ENCODE measurements at places on chromosomes 2 and 18.

DNA sequence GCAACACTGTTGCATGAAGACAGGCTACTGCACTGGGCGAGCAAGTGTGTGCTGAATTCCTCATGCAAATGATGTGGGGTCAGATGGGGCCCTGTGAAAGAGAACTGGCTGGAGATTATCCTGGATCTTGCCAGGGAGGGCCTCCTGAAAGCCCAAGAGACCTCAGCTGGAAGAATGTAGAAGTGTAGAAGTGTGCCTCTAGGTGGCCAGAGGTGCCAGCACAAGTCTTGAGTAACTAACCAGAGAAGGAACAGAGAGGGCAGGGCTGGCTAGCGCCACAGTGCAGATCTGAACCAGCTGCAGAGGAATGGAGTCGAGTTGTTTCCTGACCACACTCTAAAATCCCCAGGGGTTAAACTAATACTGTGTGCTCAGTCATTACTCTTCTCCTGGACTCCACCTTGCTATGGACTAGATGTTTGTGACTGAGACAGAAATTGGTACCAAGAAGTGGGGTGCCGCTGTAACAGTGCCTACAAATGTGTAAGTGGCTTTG lies 399.3 kb downstream of the LRATD1 start:
- no peaks in the 10 kb centered on the region for H3K4me1 ChIP-seq
- no peaks in the 10 kb centered on the region for H3K27me3 ChIP-seq
- no peak for DNase-seq
- no peak overlapping the region for H3K4me3 ChIP-seq

DNA sequence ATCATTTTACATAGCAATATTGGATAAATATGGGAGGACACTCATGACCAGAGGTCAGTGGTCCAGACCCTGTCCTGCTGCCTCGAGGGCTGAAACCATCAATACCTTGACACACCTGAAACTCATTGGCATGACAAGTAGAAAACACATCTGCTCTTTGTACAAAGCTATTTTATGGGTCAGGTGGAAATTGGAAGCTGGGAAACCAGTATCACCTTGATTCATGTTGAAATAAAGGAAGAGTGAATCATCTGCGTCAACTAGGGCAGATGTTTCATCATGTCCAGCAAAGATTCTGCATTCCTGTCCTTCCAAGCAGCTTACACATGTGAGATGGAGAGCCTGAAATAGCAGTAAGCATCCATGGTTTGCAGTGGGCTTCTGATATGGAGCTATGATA lies 80.0 kb upstream of the ERBB4 start:
- no peaks in the 10 kb centered on the region for H3K36me3 ChIP-seq
- no peaks in the 10 kb centered on the region for H3K4me1 ChIP-seq
- no peak overlapping the region for H3K4me3 ChIP-seq

GRCh38 chr2:234372506-234372905 lies 124.4 kb downstream of the ARL4C start:
- no peak for DNase-seq
- H3K27me3 ChIP-seq, result no peaks in the 10 kb centered on the region
- H3K4me1 ChIP-seq, result peaks cover 29% of the 10 kb centered on the region
- H3K36me3 ChIP-seq, result no peaks in the 10 kb centered on the region
- H3K4me3 ChIP-seq, result no peak overlapping the region
- peak overlapping the region; percentile 61 for H3K27ac ChIP-seq

- no peak overlapping the region for H3K27ac ChIP-seq
- H3K4me3 ChIP-seq, result no peak overlapping the region
- no peak for DNase-seq
- no peaks in the 10 kb centered on the region for H3K27me3 ChIP-seq
- H3K4me1 ChIP-seq, result peaks cover 39% of the 10 kb centered on the region
- no peaks in the 10 kb centered on the region for H3K36me3 ChIP-seq
Measured at GRCh38 chr2:120912101-120912985, 176.7 kb downstream of the GLI2 start.

- no peaks in the 10 kb centered on the region for H3K27me3 ChIP-seq
- DNase-seq, result no peak
- H3K4me1 ChIP-seq, result peaks cover 26% of the 10 kb centered on the region
- no peak overlapping the region for H3K4me3 ChIP-seq
- H3K27ac ChIP-seq, result no peak overlapping the region
Measured at GRCh38 chr2:49004036-49004626, 150.2 kb downstream of the FSHR start.
